ENCODE measurements at places on chromosomes 3 and 15. TPM values are rescaled to one million over a fixed set of nuclear protein-coding genes. Genes with fewer than 3 reads are reported as not detected.

DNA sequence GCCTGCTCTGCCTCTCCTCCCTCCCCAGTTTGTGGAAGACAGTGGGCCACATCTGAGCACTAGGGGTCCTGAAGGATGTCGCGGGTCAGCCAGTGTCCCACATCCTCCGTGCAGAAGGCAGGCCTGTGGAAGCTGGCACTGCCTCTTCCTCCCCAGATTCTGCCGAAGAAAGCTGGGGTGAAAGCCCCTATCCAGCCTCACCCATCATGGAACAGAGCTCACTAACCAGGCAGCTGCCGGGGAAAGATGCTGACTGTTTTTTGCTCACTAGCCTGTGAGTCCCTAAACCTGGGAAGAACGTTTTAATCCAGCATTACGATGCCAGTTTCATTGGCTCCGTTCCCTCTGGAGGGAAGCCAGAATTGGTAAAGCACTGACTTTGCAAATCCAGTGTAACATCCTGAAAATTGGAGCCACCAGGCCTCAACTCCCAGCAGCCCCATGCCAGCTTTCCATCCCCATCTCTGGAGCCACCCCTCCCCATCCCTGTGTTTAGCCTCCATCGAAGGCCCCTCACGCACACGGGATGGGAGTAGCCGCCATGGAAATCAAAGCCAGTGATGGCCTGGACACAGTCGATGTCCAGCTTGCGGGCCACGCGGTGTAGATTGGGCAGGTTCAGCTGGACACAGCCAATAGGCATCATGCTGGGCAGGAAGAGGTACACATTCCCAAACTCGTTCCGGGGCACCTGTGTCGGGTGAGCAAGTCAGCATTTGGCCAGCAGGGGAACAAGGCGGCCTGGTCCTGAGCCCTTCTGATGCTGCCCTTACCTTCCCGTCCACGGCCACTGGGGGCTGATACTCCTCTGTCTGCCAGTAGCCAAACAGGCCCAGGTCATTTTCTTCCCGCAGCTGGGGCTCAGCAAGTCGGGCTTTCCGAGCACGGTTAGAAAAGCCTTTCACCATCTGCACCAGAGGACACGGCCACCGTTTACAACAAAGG lies 23.5 kb downstream of the TMEM43 start:
- no peak overlapping the region for H3K27ac ChIP-seq
- H3K36me3 ChIP-seq, result peaks cover 63% of the 10 kb centered on the region
- DNase-seq, result no peak

DNA sequence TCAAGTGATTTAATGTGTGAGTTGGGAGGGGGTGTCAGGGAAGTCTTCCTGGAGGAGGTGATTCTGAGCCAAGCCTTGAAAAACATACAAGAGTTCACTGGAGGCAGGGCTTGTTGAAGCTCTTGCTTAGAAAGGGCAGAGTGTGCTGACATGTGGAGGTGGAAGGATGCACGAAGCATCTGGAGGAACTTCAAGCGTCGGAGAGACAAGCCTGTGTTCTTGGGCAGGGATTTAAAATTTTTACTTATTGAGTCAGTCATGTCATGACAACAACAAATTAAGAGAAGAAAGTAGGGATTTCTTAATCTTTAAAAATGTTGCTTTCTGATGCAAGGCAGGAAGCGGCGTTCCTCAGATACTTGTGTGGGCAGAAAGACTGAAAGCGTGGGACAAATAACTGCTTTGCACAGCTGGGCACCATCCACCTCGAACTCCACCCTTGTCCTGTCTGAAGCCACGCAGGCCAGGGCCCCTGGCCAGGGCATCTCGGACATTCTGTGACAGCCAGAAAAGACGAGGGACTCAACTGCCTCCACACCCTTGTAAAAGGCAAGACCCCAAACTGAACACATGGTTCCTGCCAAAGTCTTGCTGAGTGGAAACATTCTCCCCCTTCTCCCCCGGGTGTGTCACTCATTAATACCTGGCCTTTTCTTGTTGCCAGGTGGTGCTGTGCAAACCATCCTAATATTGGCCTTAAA lies 6.9 kb upstream of the IL16 start:
- no peak for DNase-seq
- no peaks in the 10 kb centered on the region for H3K27me3 ChIP-seq
- no peaks in the 10 kb centered on the region for H3K4me1 ChIP-seq
- no peak overlapping the region for H3K27ac ChIP-seq
- H3K36me3 ChIP-seq, result no peaks in the 10 kb centered on the region

The RUVBL1 gene
- 31.6 TPM for total RNA-seq

DNA sequence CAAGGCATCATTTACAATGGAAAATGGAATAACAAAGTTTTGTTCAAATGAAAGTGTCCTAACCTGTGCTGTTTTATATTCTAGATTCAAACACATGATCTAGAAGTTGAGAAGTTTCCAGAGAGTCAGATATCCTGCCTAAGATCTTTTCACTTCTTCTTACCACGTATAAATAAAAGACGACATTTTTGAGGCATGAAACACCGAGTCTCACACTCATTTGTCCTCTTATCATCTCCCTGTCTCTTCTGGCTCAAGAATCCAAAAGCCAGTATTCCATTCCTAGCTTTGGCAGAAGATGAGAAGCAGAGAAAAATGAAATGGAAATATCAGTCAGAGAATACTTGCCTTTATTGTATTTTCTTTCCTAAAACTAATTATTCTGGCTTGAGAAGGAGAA lies 738.6 kb upstream of the NR2F2 start:
- H3K4me3 ChIP-seq, result no peak overlapping the region
- H3K27ac ChIP-seq, result no peak overlapping the region
- no peaks in the 10 kb centered on the region for H3K36me3 ChIP-seq
- no peaks in the 10 kb centered on the region for H3K4me1 ChIP-seq
- DNase-seq, result no peak

The ATP13A4 gene
- 1.9 TPM for total RNA-seq
